ENCODE measurements at places on chromosomes 13 and 19.

DNA sequence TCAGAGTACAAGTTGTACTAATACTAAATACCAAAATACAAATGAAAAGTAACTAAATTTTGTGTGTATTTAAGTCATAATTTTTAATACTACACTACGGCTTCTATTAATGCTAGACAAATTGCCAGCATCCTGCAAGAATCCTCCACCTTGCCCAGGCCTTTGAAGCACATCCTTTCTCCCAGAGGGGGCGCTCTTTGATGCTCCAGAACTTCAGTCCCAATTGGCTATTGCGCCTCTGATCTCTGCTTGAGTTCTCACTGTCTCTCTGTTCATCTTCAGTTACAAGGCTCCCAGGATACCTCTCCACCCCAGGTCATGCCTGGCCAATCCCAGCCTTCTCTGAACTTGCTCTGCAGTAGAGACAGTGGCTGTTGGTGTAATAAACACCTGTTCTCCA, 141.0 kb downstream of the DCLK1 start:
- no peak for DNase-seq

DNA sequence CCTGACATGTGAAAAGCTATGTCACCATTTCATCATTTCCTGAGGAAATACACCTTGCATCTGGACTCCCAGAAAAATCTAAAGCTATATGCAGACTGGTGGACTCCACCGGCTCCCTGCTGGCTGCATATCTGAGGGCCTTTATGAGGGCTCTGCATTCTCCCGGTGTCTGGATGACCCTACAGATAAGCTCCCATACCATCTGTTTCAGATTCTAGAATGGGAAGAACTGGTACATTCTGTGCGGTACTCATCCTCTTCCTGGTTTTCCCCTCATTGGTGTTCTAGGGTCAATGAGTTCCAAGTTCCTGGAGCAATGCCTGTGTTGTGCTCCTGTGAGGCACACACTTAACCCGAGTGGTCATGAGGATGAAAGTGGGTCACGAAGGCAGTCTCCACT, 60.4 kb downstream of the COL4A1 start:
- no peak for DNase-seq

- peak; percentile 72 for DNase-seq
Observed at GRCh38 chr19:58182577-58182988, 278 bp upstream of the ZNF274 start.

- DNase-seq = no peak
Observed at GRCh38 chr19:33621811-33622504, at the start of gene CHST8. TSS of gene CHST8 (plus strand) at chr19:33621953. CDS start at chr19:33689262, 67,309 bp downstream.

DNA sequence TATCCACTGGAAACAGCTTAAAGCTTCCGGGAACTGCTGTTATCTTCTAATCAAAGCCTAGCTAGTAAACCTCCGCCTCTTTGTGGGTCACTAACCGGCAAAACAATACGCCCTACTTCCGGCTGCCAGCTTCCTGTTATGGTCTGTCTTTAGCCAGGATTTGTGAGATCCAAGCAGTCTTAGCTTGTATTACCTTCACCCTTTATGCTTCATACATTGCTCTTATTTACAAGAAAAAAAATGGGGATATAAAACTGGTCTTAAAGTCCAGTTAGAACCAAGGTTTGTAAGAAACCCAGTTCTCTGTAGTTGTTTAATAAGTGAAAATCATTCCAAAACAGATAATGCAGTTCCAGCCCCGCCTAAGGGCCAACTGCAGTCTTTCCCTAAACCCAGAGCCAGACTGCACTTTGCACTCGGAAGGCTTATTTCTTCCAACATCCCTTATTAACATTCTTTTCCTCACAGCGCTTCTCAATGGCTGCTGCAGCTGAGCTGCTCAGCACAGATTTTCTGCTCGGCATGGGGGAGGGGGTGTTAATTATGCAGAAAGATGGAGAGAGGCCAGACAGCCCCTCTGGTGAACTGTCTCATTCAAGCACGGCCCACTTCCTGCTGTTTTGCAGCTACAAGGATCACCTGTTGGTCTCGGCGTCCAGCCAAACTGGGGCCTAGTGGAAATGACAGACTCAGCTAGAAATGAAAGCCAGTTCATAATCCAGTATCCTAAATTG, 368.4 kb downstream of the KLF12 start:
- DNase-seq = peak; percentile 71

- DNase-seq = no peak
Observed at GRCh38 chr19:55689411-55690108, 14.5 kb downstream of the EPN1 start.

DNA sequence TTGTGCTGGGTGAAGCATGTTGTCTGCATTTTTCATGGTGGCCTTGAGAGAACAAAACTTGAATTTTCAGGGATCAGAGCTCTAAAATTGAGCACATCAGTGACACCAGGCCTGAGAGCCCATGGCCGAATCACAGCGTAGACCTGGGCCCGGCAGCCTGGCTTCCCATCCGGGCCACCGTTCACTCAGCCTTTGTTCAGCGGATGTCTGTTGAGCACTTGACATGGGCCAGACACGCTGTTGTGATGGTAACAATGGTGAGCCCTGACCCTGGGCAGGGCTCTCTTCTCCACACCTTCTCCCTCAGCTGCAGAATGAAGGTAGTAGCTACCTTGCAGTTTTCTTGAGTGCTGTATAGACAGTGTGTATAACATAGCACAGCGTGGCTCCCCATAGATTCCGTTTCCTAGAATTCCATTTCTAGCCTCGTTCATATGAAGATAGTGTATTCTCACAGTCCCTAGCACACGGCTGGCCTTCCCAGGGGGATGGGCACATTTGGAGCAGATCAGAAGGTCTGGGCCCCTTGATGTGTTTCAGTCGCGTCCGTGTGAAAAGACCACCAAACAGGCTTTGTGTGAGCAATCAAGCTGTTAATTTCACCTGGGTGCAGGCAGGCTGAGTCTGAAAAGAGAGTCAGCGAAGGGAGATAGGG, 75.3 kb downstream of the RAB20 start:
- DNase-seq = no peak

GRCh38 chr13:111873676-111874178, 193.2 kb upstream of the SOX1 start:
- DNase-seq = no peak

- DNase-seq = no peak
Observed at GRCh38 chr13:65966991-65967451, 1263.1 kb downstream of the PCDH9 start.

DNA sequence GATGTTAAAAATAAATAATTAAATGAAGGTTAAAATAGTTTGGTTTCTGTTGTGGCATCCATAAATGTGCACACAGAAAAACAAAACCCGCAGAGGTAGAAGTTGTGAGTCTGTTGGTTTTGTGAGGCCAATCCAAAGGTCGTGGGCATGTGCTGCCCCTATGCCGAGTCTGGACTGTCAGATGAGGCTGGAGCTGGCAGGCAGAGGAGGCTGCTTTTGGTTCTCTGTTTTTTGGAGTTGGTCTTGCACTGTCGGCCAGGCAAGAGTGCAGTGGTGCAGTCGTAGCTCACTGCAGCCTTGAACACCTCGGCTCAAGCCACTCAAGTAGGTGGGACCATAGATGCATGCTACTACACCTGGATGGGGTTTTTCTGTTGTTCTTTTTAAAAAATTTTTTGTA, 43.7 kb downstream of the TSSK6 start:
- no peak for DNase-seq

DNA sequence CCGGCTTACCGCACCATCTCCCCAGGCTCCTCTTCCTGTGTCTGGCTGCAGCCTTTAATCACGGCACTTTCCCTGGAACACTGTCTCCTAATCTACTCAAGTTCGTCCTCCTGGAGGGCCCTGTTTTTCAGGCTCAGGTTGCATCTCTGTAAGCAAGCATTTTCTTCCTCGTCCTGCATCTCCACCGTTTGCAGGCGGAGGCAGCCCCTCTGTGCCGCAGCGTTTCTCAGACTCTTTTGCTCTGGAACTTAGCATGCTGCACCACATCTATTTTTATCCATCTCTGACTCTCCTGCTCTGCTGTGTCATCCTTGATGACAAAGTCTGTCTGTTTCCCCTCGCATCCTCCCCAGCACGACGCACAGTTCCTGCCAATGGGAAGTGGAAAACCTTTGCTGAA, 117.5 kb downstream of the ATP8A2 start:
- DNase-seq = no peak

- no peak for DNase-seq
Observed at GRCh38 chr13:28575200-28575599, 80.3 kb upstream of the FLT1 start.
